Right renal cortex interstitium (tissue), 3 donors: ENCODE measurements at places on chromosomes 16 and 17.

GRCh38 chr16:22189473-22190080, 16.5 kb upstream of the EEF2K start:
- no peak for DNase-seq

- no peak for DNase-seq
Observed at GRCh38 chr16:1297018-1297696, 12.3 kb upstream of the UBE2I start.

GRCh38 chr16:31711344-31711845, 162.2 kb upstream of the ZNF267 start:
- no peak for DNase-seq

- DNase-seq = no peak
Observed at GRCh38 chr16:62089715-62090114, 53.5 kb upstream of the CDH8 start.

- no peak for DNase-seq
Observed at GRCh38 chr16:24935336-24935735, 79.8 kb downstream of the ARHGAP17 start.

- DNase-seq = no peak
Observed at GRCh38 chr16:6096931-6097670, 999.5 kb upstream of the EEF2KMT start.

DNA sequence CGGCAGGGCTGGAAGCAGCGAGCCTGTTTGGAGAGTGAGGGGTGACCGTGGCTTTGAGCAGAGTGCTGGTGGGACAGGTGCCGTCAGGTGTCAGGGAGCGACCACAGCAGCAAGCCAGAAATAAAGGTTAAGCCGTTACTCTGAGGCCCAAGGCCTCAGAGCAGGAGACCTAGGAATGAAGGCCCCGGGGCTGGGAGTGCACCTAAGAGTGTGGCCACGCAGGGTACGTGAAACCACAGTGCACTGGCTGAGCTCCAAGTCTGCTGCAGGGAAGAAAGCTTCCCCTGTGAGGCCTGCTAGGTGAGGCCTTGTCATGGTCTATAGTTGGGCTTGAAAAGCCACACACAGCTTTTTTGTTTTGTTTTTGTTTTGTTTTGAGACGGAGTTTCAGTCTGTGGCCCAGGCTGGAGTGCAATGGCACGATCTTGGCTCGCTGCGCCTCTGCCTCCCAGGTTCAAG, 8.7 kb downstream of the CLUAP1 start:
- DNase-seq = no peak
